Stimulated activated CD8-positive, alpha-beta memory T cell treated with anti-CD3 and anti-CD28 coated beads, Interleukin-4, amount 100 ng/mL, for 48 hours (primary cell): ENCODE measurements at places on chromosomes 2 and 18.

DNA sequence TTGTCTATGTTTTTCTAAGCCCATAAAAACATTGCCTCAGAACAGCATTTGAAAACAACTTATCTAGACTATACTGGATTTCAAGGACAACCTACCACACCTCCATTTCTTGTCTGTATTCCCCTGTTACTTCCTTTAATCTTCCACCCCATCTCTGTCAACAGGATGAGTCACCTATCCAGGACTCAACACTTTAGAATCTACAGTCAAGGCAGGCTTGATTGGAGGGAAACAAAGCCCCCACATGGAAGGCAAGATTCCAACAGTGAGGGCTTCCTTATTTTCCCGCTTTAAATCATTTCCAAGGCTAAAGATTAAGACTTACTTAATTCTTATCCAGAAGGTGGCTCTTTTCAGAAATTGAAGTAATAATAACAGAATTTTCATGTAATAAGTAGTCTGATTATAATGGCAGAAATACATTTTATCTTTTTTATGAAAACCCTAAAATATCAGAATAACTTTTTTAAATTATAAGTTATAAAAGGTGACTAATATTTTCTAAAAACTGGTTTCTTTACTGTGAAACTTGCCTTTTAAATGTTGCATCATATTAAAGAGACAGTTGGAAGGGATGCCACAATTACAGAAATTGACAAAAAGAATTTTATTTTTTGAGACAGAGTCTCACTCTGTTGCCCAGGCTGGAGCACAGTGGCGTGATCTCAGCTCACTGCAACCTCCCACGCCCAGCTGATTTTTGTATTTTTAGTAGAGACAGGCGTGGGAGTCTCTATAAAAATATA is 138.7 kb upstream of the CCDC150 start:
- no peak for DNase-seq

- no peak for DNase-seq
These were observed 45.1 kb downstream of the SH3BP4 start for GRCh38 chr2:234996941-234997270.

DNA sequence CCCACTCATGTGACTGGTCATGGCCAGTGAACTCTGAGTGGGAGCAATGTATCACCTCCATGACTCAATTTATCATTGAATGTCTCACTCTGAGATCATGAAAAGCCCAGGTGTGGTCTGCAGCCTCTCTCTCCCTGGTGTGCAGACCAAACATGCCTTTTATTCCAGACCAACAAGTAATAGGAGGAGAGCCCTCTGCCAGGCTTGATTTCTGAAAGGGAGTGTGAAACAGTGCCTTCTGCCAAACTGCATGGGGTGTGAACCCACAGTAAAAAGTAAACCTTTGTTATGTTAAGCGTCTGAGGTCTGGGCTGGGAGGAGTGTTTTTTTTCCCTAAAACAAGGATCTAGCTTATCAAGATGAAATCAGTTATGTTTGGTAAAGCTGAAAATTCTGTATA is 601.2 kb downstream of the ADCYAP1 start:
- DNase-seq, result no peak

DNA sequence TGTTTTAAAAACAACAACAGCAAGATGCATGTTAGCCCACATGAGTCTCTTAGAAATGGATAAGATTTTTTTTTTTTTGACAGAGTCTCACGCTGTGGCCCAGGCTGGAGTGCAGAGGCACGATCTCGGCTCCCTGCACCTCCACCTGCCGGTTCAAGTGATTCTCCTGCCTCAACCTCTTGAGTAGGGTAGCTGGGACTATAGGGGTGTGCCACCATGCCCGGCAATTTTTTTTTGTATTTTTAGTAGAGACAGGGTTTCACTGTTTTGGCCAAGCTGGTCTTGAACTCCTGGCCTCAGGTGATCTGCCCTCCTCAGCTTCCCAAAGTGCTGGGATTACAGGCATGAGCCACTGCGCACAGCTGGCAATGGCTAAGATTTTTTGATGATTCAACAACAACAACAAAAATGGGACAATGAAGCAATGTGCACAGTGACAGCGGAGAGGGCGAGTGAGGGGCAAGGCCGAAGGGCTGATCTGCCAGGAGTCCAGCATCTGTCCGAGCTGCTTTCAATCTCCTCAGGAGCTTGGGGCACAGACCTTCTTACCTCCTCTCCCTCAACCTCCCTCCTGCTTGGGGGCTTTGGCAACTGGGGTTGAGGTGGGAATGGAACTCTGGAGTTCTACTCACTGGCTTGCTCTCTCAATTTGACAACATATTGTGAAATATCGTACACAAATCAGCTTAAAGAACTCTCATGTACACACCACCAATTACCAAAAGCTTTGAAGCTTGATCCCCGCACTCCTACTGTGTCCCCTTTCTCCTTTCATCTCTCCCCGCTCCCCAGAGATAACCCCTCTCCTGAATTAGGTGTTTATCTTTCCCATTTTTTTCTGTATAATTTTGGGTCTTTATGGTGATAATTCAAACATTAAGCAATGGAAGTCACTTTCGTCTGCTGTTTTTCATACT is 3.4 kb downstream of the ABCG8 start:
- no peak for DNase-seq

DNA sequence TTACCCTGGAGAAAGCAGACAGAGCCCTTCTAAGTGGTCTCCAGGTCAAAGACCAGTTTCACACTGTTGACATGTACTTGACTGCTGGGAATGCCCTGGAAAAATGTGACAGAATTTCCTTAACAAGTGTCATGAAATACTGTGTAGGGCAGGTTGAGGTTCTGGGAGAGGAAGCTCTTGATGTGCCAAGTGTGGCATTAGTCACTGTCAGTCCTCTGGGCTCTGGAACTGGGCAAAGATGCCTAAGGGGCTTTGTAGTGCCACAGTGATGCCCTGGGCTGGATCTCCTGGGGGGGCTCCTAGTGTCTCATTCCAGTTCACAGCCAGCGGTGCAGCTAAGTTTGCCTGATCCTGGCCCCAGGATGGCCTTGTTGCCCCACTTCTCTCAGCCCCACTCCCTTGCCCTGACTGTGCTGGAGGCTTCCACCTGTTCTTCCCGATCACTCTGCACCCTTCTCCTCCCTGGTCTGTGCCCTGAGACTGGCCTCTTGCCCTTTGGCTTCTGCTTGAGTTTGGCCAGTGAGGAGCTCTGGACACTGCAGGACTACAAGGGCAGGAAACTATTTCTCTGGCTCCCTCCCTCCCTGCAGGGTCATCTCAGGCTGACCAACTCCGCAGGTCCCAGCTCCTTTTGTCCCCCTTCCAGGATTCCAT is 27.0 kb upstream of the FAM124B start:
- DNase-seq, result no peak

DNA sequence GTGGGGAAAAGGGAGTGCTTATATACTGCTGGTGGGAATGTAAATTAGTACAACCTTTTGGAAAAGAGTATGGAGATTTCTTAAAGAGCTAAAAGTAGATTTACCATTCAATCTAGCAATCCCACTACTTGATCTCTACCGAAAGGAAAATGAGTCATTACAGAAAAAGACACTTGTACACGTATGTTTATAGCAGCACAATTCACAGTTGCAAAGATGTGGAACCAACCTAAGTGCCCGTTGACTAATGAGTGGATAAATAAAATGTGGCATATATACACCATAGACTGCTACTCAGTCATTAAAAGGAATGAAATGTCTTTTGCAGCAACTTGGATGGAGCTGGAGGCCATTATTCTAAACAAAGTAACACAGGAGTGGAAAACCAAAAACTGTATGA is 29.5 kb downstream of the FLACC1 start:
- DNase-seq, result no peak

DNA sequence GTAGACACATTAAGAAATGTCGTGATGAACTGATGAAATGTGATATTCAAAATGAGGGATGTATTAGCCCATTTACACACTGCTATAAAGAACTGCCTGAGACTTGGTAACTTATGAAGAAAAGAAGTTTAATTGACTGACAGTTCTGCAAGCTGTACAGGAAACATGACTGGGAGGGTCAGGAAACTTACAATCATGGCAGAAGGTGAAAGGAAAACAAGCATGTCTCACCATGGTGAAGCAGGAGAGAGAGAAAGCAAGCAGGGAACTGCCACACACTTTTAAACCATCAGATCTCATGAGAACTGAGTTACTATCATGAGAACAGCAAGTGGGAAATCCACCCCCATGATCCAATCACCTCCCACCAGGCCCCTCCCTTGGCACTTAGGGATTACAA is 1010.8 kb upstream of the CELF4 start:
- no peak for DNase-seq

GRCh38 chr2:97967931-97968627 is 27.7 kb downstream of the TMEM131 start:
- DNase-seq, result no peak

DNA sequence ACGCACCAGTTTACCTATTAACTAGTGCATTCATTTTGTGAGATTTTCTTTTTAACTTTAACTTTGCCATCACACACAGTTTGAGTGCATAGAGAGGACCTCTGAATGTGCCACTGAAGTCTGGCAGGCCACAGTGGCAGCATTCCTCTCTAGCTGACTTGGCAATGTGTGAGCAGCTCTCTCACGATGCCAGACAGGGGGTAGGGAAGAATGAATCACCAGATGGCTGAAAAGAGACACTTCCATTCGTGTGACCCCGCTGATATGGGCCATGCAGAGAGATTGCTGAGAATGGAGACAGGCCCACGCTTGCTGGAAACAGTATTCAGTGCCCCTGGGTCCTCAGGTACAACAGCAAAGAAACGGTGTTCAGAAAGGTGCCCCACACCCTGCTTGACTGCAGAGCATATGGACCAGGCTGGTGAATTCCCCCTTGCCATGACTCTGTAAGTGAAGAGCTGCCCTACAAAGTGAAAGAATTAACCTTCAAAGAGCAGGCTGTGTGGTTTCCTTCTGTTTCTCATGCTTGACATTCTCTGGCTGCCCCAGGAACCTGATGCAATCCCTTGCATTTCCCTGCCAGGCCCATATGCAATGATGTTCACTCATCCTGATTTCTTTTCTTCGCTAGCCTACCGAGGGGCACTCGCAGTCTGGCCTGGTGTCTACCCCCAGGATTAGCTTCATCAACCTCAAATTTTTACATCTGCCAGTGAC is 236.1 kb downstream of the CDH20 start:
- DNase-seq, result no peak

- no peak for DNase-seq
These were observed 589.1 kb upstream of the CDH2 start for GRCh38 chr18:28766027-28766426.

DNA sequence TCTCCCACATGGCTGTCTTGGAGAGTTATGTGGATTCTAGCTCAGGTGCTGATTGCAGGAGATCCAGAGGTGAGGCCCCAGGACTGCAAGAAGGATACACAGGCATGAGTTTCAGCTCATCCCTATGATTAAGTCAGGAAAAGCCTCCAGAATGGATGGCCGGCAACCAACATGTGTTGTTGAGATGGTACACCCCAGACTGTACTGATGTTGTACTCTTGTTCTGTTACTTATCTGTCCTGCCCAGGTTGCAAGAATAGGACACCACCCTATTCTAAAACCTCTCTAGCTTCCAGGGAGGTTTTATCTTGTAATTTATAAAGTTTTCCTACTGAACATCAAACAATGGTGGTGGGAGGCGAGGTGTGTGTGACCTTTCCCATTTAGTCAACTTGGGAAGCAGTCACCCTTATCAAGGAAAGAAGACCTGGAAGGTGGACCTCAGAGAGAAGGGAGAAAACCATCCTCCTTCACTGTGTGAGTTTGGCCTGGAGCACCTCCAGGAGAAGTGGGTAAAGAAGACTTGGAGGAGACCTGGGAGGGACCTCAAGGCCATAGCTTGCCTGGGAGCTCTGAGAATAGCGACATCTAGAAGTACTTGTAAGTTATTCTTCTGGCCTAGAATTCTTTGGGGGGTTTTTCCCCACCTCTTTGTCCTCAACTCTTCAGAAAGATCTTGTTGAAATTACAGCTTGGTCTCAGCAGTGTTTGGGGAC is 8.6 kb downstream of the FAM124B start:
- DNase-seq, result no peak

GRCh38 chr2:98445177-98445682 is 572 bp downstream of the INPP4A start:
- DNase-seq, result no peak

DNA sequence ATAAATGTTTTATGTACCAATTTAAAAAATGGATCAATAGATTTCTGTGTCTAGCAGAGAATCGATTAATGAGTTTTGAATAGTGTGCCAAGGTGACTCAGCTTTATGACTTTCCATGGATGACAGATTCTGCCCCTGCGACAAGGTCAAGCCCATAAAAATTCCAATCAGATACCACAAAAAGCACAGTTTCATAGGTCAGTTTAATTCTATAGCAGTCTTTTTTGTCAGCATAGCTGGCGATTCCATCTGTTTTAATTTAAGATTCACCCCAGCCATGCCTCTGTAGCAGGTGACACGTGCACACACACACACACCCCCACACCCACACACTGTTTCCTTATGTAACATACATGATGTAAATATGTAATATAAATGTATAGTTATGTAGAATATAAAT is 28.9 kb downstream of the RAB31 start:
- DNase-seq, result no peak

DNA sequence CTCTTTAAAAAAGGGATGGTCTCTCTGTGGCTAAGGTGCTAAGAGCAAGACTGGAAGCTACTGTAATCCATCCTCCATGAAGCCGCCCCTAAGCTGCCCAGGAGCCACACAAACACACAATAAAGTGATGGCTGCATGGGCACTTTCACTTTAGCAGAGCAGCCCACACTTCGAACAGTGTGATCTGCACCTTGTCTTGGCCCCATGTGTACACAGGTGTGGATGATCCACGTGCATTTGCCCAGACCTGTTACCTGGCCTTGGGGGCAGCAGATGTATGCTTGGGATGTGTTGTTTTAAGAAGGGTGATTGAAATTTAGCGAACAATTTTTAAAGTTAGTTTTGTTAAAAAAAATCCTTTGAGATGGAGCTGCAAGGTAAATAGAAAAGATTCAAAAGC is 39.9 kb downstream of the TMEM178A start:
- no peak for DNase-seq

DNA sequence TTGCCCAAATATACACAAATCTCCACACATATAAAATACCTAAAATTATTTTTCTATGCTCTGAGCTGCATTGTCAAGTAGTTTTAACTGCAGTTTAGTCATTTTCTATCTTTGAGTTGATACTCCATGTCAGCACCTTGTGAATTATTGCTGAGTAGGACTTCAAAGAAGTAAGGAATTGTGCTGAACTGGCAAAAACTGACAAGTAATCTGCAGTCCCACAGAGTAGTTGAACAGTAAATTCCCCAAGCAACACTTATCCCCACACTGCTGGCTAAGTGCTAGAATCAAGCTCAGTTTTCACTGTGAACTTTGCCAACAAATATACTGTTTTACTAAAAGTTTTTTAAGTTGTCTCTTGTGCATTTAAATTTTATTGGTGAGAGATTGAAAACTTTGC is 141.8 kb upstream of the ST6GAL2 start:
- no peak for DNase-seq

DNA sequence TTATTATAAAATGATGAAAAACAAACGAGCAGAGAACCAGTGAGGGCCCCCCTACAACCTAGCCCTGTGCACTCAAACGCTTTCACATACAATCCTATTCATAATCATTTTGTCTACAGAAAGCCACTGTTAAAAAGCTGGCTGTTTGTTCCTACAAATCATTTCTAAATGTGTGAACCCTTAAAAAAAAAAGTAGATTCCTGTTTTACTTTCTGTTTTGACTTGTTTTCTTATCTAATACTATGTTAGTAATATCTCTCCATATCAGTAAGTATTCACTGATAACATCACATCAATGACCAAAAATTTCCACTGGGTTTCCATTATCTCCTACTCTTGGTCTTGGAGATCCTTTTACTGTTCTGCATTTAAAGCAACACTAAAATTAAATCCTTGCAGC is 128.8 kb upstream of the TTC39C start:
- DNase-seq, result no peak
